ENCODE measurements at places on chromosomes 7 and 10.

DNA sequence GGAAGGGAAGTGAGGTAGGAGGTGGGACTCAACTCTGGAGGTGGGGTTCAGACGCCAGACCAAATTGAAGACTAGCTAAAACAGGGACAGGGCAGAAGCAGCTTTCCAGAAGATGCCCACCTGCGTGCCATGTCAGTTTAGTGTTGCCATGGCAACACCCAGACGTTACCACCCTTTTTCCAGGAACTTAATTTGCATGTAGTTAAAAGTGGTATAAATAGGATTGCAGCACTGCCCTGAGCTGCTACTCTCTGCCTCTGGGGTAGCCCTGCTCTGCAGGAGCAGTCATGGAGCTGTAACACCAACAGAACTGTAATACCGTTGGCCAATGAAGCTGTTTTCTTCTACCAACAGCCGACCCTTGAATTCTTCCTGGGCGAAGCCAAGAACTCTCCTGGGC, 93.8 kb downstream of the PRKCQ start:
- no peak for DNase-seq

GRCh38 chr10:48749254-48749787, 64.6 kb downstream of the WDFY4 start:
- no peak for DNase-seq

DNA sequence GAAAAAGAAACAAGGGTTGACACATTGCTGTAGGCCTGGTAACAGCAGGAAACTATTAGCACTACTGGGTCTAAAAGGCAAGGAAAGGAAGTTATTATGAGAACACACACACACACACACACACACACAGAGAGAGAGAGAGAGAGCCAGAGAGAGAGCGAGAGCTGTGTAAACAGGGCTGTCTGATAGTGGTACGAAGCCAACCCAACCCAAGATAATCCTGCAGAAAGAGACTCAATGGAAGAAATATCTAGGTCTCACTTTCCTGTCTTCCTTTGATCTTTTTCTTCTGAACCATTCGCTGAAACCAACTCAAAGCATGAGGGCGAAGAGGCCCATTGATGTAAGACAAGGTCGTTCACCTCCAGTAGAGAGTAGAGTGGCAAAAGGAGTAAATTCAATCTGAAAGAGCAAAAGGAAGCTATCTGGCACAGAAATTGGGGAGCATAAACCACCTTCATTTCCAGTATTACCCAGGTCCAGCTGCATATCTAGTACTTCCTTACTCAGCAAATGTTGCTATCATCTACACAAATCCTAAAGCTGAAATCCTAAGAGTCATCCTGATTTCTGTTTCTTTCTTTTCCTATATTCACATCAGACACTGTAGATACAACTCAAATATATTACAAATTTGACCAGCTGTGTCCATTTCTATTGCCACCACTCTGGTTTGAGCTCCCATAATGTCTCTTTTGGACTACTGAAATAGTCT, 110.2 kb downstream of the TMEM26 start:
- no peak for DNase-seq

GRCh38 chr10:44755481-44755880, 155.7 kb upstream of the TMEM72 start:
- no peak for DNase-seq

DNA sequence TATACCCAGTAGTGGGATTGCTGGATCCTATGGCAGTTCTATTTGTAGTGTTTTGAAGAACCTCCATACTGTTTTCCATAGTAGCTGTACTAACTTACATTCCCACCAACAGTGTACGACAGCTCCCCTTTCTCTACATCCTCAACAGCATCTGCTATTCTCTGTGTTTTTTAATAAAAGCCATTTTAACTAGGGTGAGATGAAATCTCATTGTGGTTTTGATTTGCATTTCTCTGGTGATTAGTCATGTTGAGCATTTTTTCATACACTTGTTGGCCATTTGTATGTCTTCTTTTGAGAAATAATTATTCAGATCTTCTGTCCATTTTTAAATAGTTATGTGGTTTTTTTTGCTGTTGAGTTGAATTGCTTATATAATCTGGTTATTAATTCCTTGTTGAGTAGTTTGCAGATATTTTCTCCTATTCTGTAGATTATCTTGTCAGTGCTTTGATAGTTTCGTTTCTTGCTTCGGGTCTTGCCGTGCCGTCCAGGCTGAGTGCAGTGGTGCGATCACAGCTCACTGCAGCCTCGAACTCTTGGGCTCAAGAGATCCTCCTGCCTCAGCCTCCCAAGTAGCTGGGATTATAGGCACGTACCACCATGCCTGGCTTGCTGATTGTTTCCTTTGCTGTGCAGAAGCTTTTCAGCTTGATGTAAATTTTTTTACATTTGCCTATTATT, 12.0 kb downstream of the MTG1 start:
- no peak for DNase-seq

All from cerebellum (tissue), 4 donors.